ENCODE measurements at places on chromosomes 5 and 9.

DNA sequence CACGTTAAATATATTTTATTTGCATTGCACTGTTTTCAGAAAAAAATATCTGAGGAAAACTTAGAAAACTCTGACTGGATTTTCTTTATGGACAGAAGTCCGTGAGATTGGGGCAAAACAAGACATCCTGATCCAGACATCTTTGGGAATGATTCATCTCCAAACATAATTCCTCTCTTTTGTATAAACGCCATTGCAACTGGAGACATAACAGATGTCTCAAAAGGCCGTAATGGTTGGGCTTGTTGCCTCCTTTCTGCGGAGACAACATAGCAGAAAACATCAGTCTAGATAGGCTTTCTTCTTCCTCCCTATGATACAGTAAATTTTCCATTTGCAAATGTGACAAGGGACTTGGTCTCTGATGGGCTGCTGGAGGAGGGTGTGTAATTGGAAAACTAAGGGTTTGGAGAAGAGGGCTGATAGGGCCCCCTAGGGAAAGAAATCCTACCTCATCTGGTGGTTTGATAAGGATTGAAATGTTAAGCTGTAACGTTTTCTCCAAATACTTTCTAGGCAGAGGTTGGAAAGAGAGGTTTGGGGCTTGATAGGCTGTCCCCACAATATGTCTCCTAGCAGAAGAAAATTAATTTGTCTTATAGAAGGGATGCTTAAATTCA, 631.5 kb upstream of the ST8SIA4 start:
- no peak for DNase-seq

DNA sequence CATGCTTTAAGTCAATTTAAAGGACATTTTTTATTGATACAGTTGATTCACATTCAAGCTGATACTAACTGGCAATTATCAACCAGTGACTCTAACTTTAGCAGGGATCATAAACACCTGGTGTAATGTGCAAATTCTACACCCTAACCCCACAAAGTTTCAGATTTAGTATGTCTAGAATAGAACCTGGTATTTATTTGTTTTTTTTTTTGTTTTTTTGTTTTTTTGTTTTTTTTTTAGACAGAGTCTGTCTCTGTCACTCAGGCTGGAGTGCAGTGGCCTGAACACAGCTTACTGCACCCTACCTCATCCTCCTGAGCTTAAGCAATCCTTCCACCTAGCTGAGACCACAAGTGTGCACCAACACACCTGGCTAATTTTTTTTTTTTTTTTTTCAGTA, 311.2 kb upstream of the SEMA6A start:
- no peak for DNase-seq

DNA sequence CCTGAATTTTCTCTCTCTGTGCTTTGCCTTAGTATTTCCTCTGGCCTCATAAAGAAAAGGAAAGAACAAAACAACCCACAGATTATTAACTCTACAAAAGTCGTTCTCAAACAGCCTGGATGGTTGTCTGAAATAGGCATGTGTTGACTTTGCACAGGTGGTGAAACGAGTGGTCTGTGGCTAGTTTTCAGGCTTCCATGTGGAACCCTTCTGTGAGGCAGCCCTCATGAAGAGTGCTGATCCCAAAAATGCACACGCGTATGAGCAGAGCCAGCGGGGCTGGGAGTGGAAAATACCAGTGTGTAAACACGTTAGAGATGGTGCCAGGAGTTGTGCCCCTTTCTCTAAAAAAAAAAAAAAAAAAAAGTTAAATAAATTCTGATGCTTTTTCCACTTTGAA, 4.9 kb upstream of the PSAT1 start:
- DNase-seq, result no peak

- no peak for DNase-seq
These were observed 267.7 kb downstream of the FANCC start for GRCh38 chr9:95049761-95050160.

- DNase-seq, result no peak
These were observed 57.0 kb upstream of the NEURL1B start for GRCh38 chr5:172583931-172584511.

DNA sequence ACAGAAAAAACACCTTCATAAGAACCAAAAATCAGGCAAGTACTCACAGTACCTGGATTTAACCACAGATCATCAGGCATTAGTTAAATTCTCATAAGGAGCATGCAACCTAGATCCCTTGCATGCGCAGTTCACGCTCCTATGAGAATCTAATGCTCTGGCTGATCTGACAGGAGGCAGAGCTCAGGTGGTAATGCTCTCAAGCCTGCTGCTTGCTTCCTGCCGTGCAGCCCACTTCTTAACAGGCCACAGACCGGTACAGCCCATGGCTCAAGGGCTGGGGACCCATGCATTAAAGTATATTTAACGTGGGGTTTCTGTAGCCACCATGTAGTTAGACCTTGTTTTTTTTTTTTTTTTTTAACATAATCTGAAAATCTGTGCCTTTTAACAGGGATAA, 147.7 kb downstream of the VPS13A start:
- DNase-seq, result no peak

GRCh38 chr5:32014096-32014745, 159.9 kb downstream of the GOLPH3 start:
- no peak for DNase-seq

DNA sequence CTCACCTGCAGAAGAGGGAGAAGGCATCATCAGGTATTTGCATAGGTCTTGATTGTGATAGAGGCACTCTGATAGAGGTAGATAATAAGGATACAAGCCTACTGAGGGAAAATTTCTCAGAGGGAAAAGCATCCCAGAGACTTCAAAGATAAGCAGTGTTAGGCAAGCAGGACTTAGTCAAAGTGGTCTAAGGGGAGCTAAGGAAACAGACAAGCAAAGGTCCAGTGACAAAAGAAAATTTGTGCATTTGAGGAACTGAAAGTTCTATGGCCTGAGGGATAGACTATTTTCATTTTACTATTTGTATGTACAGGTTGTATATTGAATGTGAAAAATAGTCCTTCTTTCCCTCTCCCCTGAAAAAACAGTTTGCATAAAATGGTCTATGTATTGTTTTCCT, 27.4 kb downstream of the OXCT1 start:
- DNase-seq, result no peak

DNA sequence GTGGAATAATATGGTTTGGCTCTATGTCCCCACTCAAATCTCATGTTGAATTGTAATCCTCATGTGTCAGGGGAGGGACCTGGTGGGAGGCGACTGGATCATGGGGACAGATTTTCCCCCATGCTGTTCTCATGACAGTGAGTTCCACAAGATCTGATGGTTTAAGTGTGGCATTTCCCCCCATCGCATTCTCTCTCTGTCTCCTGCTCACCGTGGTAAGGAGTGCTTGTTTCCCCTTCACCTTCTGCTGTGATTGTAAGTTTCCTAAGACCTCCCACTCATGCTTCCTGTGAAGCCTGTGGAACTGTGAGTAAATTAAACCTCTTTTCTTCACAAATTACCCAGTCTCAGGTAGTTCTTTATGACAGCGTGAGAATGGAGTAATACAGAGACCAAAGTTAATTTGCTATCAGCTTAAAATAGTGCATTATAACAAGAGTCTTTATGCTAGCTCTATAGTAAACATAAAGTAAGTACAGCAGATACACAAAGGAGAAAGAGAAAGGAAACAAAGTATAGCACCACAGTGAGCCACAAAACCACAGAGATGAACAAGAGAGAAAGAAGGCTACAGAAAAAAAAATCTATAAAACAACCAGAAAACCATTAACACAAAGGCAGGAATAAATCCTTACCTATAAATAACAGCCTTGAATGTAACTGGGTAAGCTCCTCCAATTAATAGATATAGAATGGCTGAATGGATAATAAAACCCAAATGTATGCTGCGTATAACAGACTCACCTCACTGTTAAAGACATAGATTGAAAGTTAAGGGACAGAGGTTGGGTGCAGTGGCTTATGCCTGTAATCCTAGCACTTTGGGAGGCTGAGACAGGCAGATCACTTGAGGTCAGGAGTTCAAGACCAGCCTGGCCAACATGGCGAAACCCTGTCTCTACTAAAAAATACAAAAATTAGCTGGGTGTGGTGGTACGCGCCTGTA, 39.7 kb downstream of the RAPGEF6 start:
- no peak for DNase-seq

DNA sequence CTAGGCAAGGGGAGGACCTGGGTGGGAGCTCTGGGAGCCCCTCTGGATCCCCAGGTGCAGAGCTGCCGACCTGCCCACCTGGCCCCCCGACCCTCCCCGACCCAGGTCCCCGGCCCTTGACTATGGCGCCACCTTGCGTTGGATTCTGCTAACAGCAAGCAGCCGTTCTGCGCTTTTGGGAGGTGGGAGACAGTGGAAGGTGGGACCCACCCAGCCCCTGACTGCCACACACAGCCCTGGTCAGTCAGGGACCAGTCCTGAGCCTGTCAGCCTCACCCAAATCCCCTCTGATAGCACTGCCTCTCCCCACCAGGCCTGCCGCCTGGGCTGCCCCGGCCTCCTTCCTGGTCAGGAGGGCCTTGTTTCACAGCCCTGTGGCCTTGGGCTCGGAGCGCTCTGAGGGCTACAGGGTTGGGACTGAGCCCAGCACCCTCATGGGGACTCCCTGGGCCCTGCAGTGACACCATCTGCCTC, 77.9 kb downstream of the HMCN2 start:
- DNase-seq, result peak; percentile 23

DNA sequence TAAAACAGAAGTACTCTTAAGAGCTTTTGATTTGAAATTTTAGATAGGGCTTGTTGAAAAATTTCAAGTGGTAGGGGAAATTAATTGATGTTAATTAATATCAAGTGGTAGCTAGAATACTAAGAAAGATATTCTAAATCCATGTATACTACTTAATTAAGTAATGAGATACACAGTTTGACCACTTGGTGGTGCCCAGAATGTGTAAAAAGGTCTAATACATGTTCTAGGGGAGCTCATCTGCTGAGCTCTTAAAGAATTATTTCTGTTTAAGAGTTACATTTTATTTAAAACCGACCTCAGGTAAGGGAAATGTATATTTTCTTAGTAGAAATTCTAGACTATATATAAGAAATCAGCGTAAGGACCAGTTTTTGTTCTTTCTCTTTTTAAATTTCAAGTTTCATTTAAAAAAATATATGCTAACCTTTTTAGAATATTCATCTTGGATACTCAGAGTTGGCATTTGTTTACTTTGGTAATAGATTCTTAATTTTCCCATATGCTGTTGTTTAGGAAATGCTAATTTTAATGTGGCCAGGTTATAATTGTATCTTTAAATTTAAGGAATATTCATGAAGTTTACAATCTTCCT, 61.5 kb downstream of the LNPEP start:
- peak; percentile 29 for DNase-seq

DNA sequence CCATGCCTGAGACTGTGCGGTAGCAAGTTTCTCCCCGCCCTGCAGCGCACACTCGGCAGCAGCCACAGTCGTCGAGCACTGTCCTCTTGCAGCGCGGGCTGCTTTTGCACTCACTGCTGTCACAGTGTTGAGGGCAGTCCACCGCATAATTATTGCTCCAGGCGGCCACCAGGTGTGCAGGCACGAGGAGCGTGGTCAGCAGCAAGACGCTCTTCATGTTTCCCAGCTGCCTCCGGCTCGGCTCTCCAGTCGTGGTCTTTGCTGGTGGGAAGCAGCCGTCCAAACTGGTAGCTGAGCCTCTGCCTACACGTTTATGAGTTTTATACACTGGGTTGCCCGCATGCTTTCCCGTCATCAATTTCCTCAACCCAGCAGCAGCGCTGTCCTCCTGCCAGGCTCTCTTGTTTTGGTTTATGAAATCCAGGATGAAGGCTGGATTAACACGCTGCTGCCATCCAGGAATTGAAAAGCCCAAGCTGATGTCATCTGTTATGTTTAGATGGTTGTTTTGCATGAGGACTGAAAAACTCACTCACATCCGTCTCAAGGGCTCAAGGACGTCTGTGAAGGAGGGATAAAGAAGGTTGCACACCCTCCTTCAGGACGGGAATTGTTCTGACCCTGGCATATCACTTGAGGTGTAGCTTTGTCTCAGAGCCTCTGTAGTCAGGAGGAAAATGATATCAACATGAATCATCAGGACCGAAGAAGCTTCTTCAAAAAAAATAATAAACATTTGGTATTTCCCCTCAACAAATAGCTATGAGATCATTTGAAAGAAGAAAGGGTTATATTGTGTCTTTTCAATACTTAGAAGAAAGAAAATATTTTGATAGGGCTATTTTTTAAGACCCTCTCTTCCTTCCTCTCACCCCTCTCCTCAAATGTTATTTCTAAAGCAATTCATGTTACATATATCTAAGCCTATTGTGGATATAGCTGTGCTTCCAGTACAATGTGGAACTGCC, at the start of gene ESM1:
Gene ESM1, minus strand, starts transcription at position 293 of the 968 bp plus-strand sequence. Its CDS starts 76 bp downstream, at position 217.
- DNase-seq, result no peak

- DNase-seq, result no peak
These were observed at the start of gene HMMR for GRCh38 chr5:163460562-163461171. HMMR (plus strand) TSS chr5:163460632; CDS start chr5:163460693, 61 bp downstream.
